ENCODE measurements at places on chromosomes 4 and X.
A peak's percentile ranks its signal among the peaks of the same experiment; 100 is the strongest.

DNA sequence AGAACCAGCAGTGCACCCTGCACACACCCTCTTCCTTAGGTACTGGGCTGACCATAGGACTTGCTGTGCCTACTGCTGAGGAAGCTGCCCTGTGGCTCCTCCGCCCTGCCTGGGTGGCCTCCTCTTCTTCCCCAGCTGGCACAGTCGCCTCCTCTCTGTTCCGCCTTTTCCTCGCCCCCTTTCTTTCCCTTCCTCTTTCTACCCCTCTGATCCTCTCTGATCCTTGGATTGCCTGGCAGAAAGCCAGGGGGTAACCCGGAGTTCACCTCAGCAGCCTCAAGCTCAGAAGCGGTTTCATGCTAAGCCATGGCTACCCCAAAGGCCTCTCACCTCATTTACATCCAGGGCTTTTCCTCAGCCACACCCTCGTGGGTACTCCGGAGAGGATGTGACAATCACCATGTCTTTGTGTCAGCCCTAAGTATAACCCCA lies 136.2 kb downstream of the SMIM20 start:
- DNase-seq: no peak

GRCh38 chrX:153667956-153668396 lies 5.6 kb downstream of the PNCK start:
- peak; percentile 77 for DNase-seq

- no peak for DNase-seq
These were observed 197.8 kb downstream of the AFF2 start for GRCh38 chrX:148698221-148698620.

GRCh38 chr4:10117359-10118047 lies 904 bp upstream of the WDR1 start:
- DNase-seq: no peak

- peak; percentile 78 for DNase-seq
These were observed 947 bp upstream of the RPL10 start for GRCh38 chrX:154396973-154397887.

DNA sequence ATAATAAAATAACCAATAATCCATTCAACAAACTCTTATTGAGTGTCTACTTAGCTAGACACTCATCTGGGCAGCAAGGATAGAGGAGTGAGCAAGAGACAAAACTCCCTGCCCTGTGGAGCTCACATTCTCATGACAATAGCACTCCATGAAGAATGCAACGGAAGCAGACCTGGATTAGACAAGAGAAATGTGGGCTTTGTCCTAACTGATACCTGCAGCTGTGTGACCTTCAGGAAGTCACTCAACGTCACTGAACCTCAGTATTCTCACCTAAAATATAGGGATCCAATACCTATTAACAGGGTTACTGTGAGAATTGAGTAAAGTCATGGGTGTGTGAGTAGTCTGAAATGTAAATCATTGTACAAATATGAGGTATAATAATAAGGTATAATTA lies 61.2 kb downstream of the NDNF start:
- no peak for DNase-seq

DNA sequence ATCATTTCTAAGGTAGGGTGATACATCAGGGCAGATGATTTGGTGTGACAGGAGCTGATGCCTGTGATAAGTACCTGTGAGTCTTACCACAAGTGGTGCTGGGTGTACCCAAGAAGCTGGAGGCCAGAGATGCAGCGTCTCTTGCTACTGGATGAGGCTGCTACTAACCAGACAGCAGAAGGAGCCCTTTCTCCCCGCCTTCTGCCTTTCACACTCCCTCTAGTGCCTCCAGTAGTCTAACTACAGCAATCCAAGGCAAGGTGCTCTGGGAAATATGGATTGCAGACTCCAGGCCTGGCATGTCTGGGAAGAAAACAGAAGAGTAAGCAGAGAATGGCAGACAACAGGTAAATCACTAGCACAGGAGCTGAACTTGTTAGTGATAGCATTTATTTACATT lies 470.8 kb downstream of the NKX6-1 start:
- no peak for DNase-seq

- DNase-seq: no peak
These were observed 75.7 kb upstream of the TEX13D start for GRCh38 chrX:124256629-124257380.

DNA sequence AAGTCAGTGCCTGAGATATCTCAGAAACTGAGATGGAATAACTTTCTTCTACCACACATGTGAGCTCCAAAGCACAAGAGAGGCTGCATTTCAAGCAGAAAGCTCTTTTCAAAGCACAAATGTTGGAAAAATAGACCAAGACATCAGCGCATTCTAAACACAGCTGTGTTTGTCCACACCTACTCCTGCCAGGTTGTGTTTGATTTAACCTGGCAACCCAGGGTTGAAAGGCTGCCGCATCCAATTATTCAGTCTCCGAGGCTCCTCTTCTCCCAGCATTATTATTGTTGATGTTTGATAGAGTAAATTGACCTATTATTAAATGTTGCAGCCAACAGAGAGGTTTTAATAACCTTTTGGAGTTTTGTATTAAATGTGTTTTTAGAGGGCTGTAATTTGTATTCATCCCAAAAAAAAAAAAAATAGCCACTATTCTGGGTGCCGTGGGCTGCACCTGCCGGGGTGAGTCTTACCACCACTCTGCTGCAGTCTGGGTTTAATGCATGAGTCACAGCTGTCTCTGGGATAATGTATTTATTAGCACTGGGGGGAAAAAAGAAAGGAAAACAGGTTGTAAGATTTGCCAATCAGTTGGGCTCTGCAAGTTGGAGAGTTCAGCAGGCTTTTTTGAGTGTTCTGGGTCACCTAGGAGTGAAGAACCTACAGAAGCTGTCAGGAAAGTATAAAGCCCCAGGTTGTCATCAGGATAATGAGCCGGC lies 105.2 kb upstream of the NOCT start:
- DNase-seq: no peak

DNA sequence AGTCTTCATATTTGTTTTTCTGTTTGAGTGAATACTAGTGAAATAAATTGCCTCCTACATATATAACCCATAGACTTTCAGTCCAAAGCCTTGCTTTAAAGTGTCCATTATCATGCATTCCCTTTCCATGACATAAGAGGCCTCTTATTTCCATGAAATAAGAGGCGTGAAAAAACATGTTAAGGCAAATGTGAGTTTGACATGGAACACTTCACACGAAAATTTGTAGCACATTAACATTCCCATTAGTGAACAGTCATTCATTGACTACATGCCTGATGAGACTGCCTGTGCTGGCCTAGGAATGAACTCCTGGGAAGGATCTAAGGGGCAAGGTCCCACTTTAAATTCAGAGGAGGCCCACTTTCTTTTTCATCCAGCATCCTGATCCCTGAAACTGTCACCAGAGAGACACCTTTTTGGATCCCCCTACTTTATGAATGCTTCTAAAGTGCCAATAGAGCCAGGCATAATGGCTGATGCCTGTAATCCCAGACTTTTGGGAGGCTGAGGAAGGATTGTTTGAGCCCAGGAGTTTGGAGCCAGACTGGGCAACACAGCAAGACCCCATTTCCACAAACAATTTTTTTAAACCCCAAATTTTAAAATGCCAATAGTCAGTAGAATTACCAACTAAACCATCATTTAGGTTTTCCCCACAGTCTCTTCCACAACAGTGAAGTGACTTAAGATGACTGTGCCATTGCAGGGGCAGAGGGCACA lies 6.7 kb downstream of the RTL8B start:
- DNase-seq: no peak

DNA sequence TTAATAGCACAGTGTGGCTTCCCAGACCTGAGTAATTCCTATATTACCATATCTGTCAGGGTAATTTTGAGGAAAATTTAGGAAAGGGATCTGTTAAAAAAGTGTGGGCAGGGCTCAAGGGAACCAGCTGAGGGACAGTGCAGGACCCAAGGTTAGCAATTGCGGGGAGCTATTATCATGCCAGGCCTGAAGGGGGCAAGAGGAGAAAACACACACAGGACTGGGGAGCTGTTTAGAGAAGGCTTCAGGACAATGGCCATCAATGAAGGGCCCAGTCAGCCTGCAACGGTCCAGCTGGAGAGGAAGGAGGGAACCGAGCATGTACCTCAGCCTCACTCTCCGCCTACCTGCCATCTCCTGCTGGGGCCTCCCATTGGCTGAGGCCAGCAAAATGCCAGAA lies 19.0 kb upstream of the NHS start:
- DNase-seq: no peak

DNA sequence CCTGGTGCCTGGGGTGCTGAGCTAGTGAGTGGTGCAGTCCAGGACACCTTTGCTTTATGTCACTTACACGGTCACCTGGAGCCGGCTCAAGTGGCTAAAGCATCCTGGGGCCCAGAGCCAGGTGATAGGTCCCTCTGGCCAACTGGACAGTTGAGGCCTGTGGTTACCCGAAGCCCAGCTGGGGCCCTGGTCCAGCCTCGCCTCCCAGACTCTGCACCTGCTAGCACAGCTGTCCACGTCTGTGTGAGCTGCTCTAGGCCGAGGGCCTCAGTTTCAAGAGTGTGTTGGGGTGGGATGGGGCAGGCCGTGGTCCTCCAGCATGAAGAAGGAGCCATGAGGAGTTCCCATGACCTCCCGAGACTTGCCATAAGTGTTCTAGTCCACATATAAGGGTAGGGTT lies 7.7 kb upstream of the ADD1 start:
- no peak for DNase-seq

DNA sequence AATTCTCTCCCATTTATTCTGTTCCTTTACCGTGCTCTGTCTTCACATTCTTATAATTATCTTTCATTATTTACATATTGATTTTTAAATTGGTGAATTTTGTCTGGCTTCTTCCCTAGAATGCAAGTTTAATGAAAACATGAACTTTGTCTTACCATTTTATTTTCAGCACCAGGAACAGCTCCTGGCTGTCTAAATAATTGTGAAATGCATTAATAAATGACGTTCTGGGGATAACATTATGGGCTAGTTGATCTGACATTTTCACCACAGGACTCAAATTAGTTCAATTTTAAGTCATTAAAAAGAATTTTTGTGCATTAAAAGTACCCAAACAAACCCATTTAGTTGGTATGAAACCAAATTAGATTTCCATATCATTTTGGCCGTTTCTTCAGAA lies 97.5 kb downstream of the KCTD8 start:
- DNase-seq: no peak

- no peak for DNase-seq
These were observed 41.0 kb upstream of the UGT2B17 start for GRCh38 chr4:68617003-68617698.

DNA sequence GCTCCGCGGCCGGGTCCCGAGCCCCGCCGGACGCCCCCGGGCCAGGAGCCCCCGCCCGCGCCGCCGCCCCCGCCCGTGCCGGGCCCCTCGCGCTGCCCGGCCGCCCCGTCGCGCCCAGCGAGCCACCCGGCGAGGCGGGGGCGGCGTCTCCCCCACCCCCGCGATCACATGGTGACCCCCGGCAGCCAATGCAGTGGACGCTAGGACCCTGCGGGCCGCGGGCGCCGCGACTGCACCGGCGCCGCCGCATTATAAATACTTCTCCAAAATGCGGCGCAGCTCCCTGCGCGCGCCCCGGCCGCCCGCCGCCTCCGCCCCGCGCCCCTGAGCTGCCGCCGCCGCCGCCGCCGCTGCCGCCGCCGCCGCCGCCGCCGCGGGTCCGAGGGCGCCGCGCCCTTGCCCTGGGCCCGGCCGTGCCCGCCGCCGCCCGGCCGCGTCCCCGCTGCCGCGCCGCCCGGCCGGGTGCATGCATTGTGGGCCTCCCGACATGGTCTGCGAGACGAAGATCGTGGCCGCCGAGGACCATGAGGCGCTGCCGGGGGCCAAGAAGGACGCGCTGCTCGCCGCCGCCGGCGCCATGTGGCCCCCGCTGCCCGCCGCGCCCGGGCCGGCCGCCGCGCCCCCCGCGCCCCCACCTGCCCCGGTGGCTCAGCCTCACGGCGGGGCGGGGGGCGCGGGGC lies at the start of gene NAT8L:
Gene NAT8L, plus strand, starts transcription at position 282 of the 680 bp plus-strand sequence. Its CDS starts 185 bp downstream, at position 467.
- DNase-seq: no peak

- no peak for DNase-seq
These were observed 12.9 kb downstream of the TMEM184C start for GRCh38 chr4:147629783-147630730.

GRCh38 chrX:131782646-131783045 lies 238.8 kb downstream of the OR13H1 start:
- no peak for DNase-seq

- DNase-seq: no peak
These were observed 352.9 kb downstream of the GASK1B start for GRCh38 chr4:157819693-157820464.

- peak; percentile 68 for DNase-seq
These were observed 14.7 kb upstream of the ATP8A1 start for GRCh38 chr4:42671431-42672194.

- DNase-seq: no peak
These were observed 1.1 kb downstream of the LDOC1 start for GRCh38 chrX:141175786-141176185.

DNA sequence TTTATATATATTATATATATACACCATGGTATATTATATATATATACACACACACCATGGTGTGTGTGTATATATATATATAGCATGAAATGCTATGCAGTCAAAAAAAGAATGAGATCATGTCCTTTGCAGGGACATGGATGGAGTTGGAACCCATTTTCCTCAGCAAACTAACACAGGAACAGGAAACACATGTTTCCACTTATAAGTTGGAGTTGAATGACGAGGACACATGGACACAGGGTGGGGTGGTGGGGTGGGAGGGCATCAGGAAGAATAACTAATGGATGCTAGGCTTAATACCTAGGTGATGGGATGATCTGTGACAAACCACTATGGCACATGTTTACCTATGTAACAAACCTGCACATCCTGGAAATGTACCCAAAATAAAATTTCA lies 293.6 kb upstream of the NDST3 start:
- no peak for DNase-seq

DNA sequence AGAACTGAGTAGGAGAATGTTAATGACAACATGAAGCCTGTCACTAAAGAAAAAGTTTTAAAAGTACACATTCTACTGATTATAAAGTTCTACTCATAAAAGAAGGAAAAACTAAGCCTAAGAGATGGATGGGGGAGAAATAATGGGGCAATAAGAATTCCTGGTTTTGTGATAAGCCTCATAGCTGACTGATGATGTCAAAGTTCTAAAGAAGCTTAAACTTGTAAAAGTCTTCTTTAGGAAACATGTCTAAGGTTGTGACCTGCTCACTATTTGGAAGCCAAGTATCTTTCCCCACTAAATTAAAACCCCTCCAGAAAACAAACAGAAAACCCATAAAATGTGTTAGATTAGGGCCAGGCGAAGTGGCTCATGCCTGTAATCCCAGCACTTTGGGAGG lies 232.9 kb upstream of the GIMD1 start:
- no peak for DNase-seq
